ENCODE measurements at places on chromosomes 16 and 17. TPM values are rescaled to one million over a fixed set of nuclear protein-coding genes. Genes with fewer than 3 reads are reported as not detected.
A peak's percentile ranks its signal among the peaks of the same experiment; 100 is the strongest.

- DNase-seq: no peak
These were observed 71.2 kb upstream of the GRIN2A start for GRCh38 chr16:10253409-10253808.

DNA sequence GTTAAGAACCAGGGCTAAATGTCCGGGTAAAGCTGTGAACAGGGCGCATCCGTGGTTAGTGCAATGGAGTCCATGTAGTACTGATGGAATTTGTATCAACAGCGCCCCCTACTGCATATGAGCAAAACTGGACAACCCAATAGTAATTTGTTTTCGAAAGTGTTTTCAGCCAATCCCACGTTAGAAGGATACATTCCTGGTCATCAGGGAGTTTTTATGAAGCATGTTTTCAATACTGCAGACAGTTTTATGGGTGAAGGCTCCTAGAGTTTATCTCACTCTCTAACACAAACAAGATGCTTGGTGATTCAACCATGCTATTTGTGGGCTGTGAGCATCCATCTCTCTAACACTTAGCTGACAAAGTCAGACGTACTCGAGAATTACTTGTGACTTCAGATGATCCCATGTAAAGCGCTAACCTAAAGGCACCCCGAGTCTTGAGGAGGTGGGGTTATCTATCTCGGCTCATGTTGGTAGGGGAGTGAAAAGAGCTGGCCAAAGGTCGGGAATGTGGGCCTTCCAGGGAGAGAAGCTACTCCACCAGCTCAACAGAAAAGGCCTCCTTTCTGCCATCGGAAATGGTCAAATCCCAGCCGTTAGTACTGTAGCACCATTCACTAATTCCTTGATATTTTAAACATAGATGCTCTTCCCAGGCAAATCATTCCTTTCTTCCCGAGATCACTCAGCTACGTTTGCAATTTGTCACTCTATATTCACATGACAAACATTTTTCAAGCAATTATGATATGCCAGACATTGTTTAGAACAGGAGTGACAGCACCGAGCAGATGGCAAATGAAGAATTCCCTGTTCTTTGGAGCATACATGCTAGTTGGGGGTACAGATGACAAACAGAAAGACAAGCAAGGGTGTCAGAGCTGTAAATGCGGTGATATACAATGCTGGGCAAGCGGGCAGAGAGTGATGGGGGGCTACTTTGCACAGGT, 46.9 kb upstream of the HNF1B start:
- peak; percentile 17 for DNase-seq

DNA sequence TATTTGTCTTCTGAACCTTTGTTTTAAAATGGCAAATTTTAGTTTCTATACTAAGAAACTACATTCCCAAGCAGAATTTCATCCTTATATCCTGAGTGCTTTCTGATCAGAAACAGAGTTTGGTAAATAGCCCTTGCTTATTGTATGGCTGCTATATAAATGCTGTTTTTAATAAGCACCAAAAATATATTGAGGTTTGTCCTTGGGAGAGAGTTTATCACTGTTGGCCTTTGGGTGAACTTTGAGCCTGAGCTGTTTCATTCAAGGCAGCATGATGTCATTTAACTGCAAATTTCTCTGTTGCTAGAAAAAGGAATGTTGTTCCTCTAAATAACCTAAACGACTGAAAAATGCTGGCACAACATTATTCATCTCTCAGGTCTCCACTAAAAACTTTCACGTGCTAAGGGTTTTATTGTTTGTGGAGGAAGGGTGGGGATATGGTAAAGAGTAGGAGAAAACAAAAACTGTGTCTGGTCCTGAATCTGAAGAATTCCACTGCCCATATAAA, 334.3 kb upstream of the TBX2 start:
- DNase-seq: peak; percentile 6

DNA sequence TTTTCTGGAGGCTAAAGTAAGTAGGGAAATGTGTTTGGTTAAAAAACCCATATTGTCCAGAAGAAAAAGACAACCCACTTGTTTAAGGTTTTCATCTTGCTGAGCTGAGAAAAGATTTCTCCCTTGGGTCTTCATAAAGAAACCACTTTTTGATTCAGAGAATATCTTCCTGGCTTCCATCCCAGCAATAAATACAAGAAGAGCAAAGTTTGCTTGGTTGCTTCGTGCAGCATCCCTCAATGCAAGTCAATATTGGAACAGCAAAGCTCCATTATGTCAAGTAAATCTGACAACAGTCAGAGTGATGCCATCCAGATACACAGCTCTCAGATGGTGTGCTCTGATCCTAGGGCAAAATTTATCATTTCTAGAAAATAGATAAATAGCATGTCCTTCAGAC, 118.9 kb upstream of the PIRT start:
- DNase-seq: no peak

GRCh38 chr17:28957992-28958355, 6.7 kb upstream of the PHF12 start:
- no peak for DNase-seq

DNA sequence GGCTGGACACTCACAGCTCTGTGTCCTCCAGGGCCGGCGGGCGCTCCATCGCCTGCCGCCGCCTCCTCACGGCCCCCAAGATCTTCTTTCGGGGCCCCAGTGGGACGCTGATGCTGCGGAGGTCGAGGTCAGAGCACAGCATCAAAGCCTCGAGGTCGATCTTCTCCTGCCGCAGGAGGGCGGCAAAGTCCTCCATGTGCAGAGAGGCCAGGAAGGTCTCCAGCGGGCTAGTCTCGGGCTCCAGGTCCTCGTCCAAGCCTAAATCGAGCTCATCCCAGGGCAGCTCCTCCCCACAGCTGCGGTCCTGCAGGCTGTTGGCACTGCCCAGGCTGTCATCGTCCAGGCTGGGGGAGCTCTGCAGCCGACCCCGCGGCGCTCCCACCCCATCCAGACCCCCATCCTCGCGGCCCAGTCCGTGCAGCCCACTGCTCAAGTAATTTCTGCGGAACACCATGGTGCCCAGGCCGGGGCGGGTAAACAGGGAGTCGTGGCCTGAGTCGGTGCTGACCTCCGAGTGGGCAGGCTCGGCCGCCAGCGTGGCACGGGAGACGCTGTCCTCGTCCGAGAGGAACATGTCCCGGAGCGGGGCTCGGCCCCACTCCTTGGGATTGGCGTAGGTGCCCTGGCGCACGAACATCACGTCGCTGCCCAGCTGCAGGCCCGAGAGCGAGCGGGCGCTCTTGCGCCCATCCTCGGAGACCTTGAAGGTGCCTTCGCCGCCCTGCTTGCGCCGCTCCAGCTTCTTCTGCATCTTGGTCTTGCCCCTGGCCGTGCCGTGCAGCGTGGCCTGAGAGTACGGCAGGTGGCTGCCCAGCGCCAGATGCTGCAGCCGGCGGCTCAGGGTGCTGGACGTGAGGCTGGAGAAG, 3.4 kb downstream of the USH1G start:
- peak; percentile 38 for DNase-seq

The CES5A gene
- not detected for total RNA-seq

The KRT14 gene
- total RNA-seq: not detected

The SPNS3 gene
- not detected for total RNA-seq

All from NCI-H460 (cell line).